ENCODE measurements at places on chromosomes 5 and 9.

- DNase-seq = no peak
Observed at GRCh38 chr5:169162407-169162806, 138.5 kb downstream of the SLIT3 start.

GRCh38 chr9:114701988-114702387 is 20.0 kb upstream of the TEX48 start:
- DNase-seq = no peak

- DNase-seq = peak; percentile 84
Observed at GRCh38 chr5:64775291-64775690, 6.6 kb downstream of the CWC27 start.

GRCh38 chr5:17024686-17025180 is 88.6 kb upstream of the MYO10 start:
- no peak for DNase-seq

GRCh38 chr9:127488946-127489345 is 37.6 kb downstream of the LRSAM1 start:
- no peak for DNase-seq

DNA sequence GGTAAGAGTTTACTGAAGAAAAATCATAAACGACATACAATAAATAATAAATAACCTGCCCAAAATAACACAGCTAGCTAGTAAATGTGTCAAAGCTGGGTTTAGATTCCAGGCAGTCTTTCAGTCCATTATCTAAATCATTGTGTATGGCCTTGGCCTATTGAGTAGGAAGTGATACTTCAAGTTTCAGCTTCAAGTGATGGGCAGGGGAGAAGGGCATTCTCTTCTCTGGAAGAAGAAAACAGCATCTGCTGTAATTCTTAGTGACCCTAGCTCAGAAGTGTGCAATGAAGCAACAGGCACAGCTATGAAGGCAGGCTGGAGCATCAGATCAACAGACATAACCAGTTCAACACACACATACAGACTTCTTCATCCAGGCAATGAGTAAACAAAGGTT is 42.5 kb downstream of the FNIP1 start:
- DNase-seq = no peak

DNA sequence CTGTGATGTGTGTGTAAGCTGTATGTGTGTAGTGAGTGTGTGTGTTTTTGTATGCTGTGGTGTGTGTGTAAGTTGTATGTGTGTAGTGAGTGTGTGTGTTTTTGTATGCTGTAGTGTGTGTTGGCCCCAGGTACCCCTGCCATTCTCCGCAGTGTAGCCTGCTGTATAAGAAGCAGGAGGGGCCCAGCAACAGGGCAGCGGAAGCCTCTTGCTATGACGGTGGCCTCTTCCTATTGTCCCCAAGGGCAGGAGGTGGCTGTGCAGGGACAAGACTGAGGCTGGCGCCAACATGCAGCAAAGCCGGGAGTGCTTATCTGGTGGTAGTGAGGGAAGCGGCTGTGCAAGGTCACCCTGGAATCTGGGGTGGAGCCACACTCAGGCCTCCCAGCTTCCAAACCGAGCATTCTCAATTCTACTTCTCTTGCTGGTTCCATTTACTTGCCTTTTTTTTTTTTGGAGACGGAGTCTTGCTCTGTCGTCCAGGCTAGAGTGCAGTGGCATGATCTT is 5.1 kb downstream of the SPAAR start:
- no peak for DNase-seq

- DNase-seq = no peak
Observed at GRCh38 chr5:17042041-17042440, 106.0 kb upstream of the MYO10 start.

GRCh38 chr5:64286381-64286780 is 120.7 kb downstream of the RNF180 start:
- DNase-seq = no peak

GRCh38 chr9:108325406-108325805 is 530.4 kb downstream of the ACTL7B start:
- peak; percentile 0 for DNase-seq

DNA sequence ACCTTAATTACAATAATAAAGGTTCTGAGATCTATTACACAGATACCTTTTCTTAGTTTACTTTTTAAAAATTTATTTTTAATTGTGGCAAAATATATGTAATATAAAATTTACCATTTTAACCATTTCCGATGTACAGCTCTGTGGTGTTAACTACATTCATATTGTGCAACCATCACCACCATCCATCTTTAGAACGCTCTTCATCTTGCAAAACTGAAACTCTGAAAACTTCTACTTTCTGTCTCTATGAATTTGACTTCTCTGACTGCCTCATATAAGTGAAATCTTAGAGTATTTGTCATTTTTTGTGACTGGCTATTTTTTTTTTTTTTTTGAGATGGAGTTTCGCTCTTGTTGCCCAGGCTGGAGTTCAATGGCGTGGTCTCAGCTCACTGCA is 26.8 kb downstream of the WWC1 start:
- DNase-seq = no peak

- DNase-seq = no peak
Observed at GRCh38 chr5:13276156-13276555, 668.3 kb downstream of the DNAH5 start.

DNA sequence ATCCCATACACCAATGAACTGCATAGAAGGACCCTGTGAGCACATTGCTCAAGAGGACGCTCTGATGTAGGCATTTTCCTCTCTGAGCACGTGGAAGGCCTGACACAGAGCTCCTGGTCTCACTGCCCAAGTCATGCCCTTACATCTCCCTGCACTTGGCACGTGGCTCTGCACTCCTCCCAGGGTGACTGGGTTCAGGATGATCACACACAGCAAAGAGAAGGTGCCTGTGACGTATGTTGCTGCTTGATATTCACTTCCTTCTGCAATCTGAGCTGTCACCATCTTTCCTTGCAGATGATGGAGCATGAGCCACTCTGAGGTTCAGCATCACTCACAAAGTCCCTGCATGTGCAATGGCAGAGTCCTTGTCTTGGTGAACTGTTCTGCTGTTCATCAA is 125.2 kb downstream of the FSTL4 start:
- DNase-seq = no peak

- DNase-seq = no peak
Observed at GRCh38 chr5:169164481-169164925, 136.4 kb downstream of the SLIT3 start.

DNA sequence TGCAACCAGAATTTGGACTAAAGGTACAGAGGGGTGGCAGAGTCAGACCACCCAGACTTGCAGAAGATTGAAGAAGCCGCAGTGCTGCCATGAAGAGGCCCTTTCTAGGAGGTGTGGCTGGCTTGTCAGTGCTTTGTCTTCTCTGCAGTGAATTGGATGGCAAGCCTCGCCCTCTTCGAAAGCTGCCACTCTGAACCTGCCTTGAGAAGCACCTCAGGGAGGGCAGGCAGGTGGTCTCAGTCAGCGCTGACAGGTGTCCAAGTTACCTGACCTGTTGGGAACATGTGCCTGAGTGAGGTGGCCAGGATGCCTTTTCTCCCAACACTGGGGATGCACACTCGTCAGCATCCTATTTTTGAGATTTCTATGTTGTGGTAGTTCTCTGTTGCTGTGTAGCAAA is 6.2 kb downstream of the TENT4A start:
- no peak for DNase-seq

DNA sequence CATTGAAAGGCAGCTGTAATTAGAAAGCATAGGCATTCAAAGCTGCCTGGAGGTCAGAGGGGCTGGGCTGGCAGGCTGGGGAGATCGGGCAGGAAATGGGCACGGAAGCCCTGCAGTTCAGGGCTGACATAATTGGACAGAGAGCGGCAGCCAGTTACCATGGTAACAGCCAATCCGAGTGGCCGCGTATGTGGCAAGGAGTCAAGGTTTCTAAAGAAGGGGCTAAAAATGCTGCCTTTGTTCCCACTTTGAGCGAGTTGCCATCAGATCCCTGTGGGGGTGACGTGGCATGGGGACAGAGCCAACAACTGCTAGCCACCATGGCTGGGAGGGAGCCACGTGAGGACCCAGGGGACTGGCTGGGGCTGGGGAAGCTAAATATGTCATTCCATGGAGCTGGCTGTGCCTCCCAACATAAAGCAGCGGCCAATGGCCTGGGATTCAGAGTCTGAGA is 44.7 kb upstream of the NDFIP1 start:
- no peak for DNase-seq

DNA sequence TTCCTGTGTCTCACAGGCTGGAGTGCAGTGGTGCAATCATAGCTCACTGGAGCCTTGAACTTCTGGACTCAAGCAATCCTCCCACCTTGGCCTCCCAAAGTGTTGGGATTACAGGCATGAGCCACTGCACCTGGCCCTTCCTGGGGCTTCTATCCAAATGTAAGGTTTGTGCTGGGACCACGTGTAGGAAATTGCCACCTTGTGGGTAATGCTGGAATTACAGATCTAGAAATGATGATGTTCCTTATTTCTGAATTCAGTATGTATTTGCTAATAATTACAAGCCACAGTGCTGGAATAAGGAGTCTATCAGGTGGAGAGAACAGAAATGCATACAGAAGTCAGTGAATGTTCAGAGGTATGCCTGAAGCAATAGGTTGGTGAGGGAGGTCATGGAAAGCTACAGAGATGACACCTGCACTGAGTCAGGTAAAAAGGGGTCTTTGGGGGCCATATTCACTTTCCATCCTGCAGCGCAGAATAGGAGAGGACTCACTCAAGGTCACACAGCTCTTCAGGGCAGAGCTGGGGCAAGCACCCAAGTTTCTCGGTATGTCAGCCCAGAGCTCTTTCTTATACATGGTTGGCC is 8.8 kb upstream of the IGFBPL1 start:
- DNase-seq = peak; percentile 55

DNA sequence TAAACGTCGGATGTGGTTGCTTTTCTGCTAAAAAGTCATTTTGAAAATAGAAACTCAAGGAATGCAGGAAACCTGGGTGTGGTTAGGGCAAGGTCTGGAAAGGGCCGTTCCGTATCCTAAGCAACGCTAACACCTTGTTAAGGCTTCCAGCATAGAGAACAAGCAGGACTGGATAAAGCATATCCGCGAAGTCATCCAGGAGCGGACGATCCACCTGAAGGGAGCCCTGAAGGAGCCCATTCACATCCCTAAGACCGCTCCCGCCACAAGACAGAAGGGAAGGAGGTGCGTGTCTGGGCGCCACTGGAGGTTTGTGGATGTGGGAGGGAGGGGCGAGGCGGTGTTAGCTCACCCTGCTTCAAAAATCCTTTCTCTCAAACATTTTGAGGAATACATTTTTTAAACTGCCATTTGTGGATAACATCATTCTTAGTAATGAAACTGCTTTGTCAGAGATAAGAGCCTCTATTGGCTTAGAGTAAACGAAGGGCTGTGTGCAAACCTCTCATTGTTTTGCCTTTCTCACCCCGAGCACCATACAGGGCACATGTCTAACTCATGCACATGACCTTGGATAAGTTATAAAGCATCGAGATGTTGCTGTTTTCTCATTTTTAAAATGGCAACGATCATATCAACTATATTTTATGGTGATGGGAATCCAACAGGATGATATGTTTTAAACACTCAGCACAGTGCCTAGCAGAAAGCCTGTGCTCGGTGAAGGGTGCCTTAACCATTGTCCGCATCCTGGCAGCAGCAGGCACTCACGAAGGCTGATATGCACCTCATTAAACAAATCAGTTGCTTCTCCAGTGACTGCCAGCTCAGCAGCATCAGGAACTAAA is 175.7 kb upstream of the OTULINL start:
- DNase-seq = no peak

DNA sequence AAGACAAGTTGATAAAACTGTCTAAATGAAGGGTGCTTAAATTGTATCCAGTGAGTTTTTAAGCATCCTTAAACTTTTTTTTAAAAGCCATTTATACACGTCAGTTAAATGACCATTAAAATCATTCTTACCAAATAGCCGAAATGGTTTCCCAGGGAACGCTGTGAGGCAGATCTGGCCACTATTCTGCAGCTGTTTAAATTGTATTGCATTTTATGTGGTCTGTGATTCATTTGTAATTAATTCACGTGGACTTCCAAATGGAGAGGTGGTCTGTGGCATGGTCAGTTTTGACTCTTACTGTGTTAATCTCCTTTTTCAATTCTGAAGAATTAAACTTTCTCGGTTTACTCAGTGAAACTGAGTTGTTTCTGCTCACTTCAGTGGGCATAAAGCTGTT is 113.7 kb upstream of the OTULINL start:
- DNase-seq = no peak

DNA sequence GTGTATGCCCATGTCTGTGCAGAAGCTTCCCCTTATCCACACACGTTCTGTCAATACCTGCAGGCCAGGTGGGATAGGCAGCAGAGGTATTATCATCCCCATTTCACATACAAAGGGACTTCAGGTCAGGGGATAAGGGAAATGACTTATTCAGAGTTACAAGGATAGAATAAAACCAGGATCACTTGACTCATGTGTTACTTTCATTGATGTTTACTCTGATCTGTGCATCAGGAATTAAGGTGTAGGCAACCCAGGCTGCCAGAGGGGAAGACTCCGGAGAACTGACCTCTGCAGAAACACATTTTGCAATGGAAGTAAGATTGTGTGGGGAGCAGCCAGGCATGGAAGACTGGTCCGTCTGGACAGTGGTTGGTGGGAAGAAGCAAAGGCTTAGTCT is 74.2 kb upstream of the FSTL4 start:
- no peak for DNase-seq

- DNase-seq = no peak
Observed at GRCh38 chr5:128711216-128711615, 173.2 kb upstream of the FBN2 start.

GRCh38 chr9:120971938-120972337 is 45.3 kb upstream of the TRAF1 start:
- DNase-seq = no peak

All from Kasumi-1 (cell line).